ENCODE measurements at places on chromosomes 4 and X.

- no peak for DNase-seq
Observed at GRCh38 chr4:47488706-47489105, 3.6 kb downstream of the ATP10D start.

- no peak for DNase-seq
Observed at GRCh38 chrX:10884246-10884645, 226.9 kb upstream of the HCCS start.

- peak; percentile 33 for DNase-seq
Observed at GRCh38 chr4:71445811-71446210, 107.0 kb downstream of the SLC4A4 start.

- DNase-seq, result no peak
Observed at GRCh38 chr4:4941751-4942150, 77.5 kb downstream of the CYTL1 start.

GRCh38 chr4:53752124-53752523, 160.8 kb upstream of the LNX1 start:
- no peak for DNase-seq

- DNase-seq, result no peak
Observed at GRCh38 chrX:5337160-5337559, 891.5 kb downstream of the NLGN4X start.

DNA sequence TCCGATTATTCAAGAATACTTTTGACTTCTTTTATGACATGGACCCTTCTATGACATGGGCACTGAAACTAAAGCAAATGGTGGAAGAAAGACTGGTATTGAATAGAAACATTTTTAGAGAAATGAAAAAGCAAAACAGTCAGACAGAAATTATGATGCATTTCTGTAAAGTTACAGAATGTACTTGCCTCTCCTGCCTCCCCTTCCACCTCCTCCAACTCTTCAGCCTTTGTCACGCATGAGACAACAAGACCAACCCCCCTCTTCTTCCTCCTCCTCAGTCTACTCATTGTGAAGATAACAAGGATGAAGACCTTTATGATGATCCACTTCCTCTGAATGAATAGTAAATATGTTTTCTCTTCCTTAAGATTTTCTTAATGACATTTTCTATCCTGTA, 46.3 kb upstream of the HUWE1 start:
- no peak for DNase-seq

All from common myeloid progenitor, CD34-positive (primary cell).